NCI-H1417 (cell line): ENCODE measurements at places on chromosomes 12 and 14.

DNA sequence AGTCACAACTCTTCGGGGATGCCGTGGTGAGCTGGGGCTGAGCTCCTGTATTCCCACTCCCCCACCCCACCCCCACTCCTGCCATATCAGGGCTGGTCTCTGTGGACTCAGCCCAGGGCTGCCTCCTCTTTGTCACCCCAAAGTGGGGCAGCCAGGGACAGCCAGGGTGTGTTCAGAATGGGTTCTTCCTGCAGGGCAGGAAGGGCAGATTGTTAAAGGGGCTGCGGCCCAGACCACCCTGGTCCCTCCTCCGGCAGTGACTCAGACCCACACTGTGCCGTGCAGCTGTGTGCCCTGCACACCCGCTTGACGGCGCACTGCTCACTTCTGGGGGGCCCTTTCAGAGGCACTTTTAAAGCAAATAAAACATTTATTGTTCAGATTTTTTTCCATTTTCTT, 9.3 kb downstream of the SLC48A1 start:
- DNase-seq: no peak

DNA sequence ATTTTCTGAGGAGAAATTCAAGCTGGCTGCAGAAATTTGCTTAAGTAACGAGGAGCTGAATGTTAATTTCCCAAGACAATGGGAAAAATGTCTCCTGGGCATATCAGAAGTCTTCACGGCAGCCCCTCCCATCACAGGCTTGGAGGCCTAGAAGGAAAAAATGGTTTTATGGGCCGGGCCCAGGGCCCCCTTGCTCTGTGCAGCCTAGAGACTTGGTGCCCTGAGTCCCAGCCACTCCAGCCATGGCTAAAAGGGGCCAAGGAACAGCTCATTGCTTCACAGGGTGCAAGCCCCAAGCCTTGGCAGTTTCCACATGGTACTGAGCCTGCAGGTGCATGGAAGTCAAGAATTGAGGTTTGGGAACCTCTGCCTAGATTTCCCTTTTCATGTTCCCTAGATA, 24.3 kb upstream of the HSP90AA1 start:
- no peak for DNase-seq

DNA sequence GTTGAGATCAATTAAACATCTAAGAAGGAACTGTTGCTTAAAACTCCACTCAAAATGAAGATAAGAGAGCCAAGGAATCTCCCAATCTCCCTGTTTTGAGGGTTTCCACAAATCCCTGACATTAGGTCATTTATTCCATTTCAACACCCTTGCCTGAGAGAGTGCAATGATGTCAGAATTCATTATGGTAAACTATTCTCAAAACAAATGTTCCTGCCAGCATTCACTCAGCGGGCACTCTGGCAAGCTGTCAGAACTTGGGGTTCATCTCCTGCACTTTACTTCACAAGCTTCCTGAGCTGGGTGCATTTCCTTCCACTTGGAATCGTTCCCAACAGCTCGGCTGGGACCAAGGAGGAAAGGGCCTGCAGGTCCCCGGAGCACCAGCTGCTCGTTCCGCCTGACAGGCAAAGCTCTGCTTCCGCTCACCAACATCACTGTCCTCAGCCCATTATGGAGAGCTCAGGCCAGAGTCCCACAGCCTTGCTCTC, 117.8 kb downstream of the TTC7B start:
- DNase-seq: peak; percentile 75

- DNase-seq: no peak
Observed at GRCh38 chr12:90305379-90305778, 596.7 kb upstream of the ATP2B1 start.

- DNase-seq: no peak
Observed at GRCh38 chr14:76640923-76641395, 120.3 kb upstream of the VASH1 start.

- peak; percentile 80 for DNase-seq
Observed at GRCh38 chr14:71932229-71932981, at the start of gene RGS6. RGS6 (plus strand) TSS chr14:71932429.

DNA sequence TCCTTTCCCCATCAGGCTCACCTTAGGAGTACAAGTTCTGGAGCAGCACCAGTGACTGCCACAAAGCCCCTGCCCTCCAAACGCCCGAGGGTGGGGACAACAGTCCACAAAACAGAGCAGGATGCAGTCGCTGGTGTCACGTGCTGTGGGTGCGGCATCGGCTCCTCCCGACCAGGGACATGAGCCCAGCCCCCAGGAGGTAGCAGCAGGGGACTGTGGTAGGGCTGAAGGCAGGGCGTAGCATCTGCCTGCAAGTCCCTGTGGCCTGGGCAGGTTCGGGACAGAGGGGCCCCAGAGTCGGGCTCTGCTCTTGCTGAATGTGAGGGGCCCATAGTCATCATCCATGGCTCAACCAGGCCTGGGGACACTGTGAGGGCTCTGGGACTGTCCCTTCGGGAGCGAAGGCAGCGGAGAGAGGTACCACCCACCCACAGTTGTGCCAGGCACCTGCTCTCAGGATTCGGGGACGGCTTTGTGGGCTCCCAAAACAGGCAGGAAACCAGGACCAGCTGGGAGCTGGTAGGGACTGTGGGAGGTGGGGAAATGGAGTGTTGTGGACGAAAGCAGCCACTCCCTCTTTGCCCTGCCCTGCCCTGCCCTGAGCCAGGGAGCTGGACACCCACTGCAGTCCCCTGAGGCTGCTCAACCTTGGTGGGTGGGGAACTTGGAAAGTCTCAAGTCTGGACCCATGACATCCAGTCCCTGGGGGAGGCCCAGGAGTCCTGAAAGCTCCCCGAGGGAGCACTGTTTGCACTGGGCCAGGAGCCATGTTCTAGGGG, 30.7 kb downstream of the FBRSL1 start:
- no peak for DNase-seq

- DNase-seq: no peak
Observed at GRCh38 chr12:89709995-89710872, 1.6 kb upstream of the ATP2B1 start.

GRCh38 chr14:61668282-61668681, 27.0 kb upstream of the HIF1A start:
- DNase-seq: no peak

DNA sequence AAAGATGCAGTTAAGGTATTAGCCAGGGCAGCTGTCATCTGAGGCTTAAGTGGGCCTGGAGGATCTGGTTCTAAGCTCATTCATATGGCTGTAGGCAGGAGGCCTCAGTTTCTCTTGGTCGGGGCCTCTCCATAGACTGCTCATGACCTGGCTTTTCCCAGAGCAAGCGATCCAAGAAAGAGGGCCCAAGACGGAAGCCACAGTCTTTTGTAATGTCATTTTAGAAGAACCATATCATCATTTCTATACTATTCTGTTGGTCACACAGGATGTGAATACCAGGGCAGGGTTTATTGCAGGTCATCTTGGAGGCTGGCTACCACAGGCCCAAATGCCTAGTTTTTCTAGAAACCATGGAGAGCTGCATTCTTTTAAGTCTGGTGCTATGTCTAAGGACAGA, 47.7 kb downstream of the GNG2 start:
- no peak for DNase-seq

DNA sequence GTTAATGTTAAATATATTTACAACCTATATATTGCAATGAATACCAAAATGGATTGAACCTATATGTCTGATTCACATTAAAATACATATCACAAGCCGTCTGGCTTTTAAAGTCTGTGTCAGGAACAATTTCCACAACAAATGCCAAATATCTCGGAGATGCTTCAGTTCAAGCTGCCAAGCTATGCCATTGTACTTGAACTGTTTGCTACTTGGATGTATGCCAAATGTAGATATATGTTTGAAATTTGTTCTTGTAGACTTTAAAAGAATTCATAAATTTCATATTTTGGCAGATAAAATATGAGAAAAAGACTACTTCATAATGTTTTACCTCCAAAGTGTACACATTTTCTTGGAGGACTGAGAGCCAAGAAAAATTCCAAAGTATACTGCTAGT, 37.0 kb downstream of the WASHC3 start:
- no peak for DNase-seq

GRCh38 chr12:14618983-14619382, 51.3 kb upstream of the PLBD1 start:
- peak; percentile 62 for DNase-seq

DNA sequence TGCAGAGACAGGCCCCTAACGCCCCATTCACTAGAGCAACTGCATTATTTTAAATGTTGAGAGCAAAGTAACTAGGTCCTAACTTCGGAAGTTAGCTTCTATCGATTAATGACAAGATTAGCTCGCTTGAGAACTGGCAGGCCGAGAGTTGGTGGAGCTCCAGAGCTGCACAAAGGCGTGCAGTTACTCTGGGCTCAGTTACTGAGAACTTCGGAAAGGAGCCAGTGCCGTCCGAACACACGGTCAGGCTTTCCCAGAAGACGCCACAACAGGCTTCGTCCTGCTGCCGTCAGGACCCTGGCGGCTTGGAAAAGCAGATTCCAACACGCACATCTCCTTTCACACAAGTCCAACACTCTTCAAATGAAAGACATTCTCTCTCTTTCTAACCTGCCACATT, 45.4 kb upstream of the TESC start:
- DNase-seq: no peak

DNA sequence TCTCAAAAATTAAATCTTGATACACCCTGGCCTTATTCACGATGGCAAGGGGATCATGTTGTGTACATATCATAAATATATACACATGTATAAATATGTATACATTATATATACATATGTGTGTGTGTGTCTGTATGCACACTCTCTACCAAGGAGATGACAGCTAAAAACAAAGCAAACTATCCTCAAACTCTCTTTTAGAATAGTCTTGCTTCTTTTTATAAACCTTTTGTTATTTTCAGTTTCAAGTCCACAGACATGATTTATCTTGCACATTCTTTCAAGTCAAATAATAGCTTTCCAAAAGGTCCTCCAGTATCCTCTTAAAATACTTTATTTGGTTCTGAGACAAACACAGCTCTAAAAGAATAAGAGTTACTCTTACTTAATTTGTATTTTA, 8.4 kb downstream of the ANO6 start:
- no peak for DNase-seq

DNA sequence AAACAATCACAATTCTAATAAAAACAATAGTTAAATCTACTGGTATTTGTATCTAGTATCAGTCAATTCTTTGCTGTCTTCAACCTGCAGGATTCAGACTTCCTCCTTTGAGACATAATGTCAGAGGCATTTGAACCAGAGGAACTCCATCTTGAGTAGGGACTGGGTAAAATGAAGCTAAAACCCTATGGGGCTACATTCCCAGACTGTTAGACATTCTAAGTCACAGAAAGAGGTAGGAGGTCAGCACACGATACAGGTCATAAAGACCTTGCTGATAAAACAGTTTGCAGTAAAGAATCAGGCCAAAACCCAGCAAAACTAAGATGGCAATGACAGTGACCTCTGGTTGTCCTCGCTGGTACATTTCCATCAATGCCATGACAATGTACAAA, 48.2 kb upstream of the MAP3K9 start:
- DNase-seq: no peak

DNA sequence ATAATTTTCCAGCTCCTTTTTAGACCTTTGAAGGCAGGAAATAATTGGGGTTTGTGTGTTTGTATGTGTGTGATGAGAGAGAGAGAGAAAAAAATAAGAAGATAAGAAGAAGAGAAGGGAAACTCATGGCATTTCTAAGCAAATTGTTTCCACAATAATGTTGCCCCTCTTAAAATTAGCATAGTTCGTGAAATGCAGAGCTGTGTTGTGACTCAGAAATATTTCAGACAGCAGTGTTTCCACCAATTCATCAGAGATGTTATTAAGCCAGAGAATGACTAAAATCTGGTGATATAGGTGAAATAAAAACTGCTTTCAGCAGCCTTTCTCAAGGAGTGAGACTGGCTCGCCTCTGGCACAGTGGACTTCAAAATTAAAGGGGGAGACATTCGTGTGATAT, 65.9 kb upstream of the ARHGAP5 start:
- no peak for DNase-seq

DNA sequence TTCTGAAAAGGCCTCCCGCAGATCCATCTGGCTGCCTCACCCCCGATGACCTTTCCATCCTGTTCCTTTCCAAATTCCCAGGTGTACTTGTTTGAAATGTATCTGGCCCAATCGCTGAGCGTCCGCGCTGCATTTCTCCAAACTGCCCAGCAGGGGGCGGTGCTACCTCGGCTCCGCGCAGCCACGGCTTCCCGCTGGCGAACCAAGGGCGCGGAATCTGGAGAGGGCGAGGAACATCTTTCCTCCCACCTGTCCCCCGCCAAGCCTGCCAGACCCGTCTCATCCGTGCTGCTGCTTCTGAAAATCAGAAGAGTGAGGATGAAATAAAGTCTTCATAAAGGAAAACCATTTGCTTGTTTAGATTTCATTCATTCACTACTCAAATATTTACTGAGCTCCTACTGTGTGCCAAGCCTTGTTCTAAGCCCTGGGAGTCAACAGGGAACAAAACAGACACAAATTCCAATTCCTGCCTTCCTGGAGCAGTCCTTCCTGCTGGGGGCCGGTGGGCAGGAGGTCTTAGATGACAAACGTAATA, 16.8 kb upstream of the MYL2 start:
- DNase-seq: peak; percentile 70

- no peak for DNase-seq
Observed at GRCh38 chr12:13539051-13539450, 342.5 kb downstream of the EMP1 start.

DNA sequence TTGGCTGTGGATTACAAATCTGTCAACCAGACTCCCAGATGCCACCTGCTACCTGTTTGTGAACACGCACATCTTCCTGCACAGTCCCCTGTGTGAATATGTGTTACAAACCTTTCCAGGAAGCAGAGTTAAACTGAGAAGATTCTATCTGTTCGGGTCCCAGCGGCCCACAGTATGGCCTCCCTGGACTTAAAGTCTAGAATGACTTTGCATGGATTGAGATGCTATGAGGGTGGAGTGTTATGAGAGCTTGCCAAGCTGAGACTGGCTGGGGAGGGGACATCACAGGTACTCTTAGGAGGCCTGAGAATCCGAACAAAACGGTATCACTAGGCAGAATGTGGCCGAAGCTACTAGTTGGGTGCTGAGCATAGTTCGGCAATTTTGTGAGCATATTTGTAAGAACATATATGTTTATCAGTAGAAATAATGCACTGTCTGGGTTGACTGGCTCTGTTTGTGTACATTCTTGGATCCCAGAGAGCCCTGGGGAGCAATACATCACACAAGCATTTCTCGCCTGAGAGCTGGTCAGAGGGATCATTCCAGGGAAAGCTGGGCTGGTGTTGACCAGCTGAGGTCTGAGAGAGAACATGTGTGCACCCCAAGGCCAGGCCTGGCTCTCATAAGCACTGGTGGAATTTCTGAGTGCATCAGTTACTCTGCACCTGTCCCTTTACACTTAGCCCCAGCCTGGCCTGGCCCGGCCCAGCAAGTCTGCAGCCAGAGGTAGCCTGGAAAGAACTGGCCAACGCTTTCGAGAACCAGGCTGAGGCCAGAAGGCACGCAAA, 29.8 kb upstream of the LTBP2 start:
- DNase-seq: no peak
